Activated CD8-positive, alpha-beta memory T cell treated with anti-CD3 and anti-CD28 coated beads for 4 hours (primary cell): ENCODE measurements at places on chromosomes 16 and 17.
A peak's percentile ranks its signal among the peaks of the same experiment; 100 is the strongest.

DNA sequence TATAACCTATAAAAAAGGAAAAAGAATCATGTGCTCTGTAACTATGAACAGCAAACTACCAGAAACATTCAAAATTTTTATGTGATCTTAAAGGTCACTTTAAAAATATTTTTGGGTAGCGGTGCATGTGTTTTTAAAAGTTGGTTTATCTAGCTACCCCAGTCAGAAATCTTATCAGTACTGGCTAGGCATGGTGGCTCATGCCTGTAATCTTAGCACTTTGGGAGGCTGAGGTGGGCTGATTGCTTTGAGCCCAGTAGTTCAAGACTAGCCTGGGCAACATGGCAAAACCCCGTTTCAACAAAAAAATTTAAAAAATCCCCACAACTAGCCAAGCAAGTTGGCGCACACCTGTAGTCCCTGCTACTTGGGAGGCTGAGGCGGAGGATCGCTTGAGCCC lies 3.7 kb downstream of the CAPNS2 start:
- DNase-seq, result no peak

- no peak for DNase-seq
These were observed 26.0 kb downstream of the PLD6 start for GRCh38 chr17:17180141-17180603.

GRCh38 chr16:11140098-11140375 lies 116.0 kb downstream of the SOCS1 start:
- peak; percentile 11 for DNase-seq

GRCh38 chr17:27818401-27819105 lies 18.2 kb upstream of the NOS2 start:
- no peak for DNase-seq

DNA sequence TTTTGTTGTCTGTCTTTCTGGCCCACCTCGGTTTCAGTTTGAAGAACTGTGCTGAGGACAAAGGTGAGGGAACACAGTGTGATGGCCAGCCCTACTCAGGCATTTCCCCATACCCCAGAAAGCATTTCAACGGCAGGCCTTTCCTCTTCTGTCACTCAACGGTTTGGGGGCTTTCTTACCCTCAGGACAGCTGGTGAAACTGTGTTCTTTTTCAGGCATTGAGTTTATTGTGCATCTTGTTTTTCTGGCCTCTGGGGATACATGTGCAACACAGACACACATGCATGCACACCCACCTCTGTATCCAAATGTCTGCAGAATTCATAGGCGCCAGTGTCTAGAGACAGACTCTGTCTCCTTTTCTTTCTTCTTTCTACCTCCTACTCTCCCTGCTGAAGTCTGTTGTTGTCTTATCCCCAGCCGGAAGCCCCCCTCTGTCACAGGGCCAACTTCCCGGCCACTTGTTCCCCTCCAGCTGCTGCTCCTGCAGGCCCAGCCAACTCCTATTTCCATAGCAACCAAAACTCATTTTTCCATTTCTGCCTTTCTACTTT lies 17.0 kb downstream of the CHD9 start:
- DNase-seq, result no peak

- no peak for DNase-seq
These were observed 112.1 kb downstream of the IRX5 start for GRCh38 chr16:55042556-55043432.

- DNase-seq, result no peak
These were observed 27.5 kb downstream of the ZCCHC14 start for GRCh38 chr16:87465306-87465705.

- DNase-seq, result no peak
These were observed 19.8 kb downstream of the PRPSAP1 start for GRCh38 chr17:76333673-76334505.
